Iris pigment epithelial cell (primary cell): ENCODE measurements at places on chromosomes 4 and X.

DNA sequence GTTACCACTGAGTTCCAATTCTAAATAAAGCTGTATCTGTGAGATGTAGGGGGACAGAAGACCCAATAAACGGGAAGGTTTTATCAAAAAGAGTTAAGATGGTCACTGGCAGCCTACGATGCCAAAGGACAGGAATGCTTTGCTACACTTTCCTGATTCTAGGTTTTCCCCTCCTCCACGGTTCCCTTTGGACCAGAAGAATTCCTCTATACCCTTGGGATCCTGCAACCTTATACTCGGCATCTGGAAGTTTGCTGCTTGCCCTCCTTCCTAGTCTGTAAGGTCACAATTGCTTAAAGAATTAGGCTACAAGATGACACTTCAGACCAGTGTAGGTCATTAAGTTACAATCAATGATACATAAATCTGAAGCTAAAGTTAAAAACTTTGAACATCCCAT, 64.3 kb downstream of the SCML2 start:
- DNase-seq = no peak

GRCh38 chr4:101458473-101458872, 111.1 kb upstream of the PPP3CA start:
- DNase-seq = no peak

GRCh38 chr4:59553721-59554091, 1646.4 kb upstream of the ADGRL3 start:
- DNase-seq = peak; percentile 73

- DNase-seq = peak; percentile 94
Observed at GRCh38 chr4:184688447-184688846, 38.9 kb downstream of the PRIMPOL start.

DNA sequence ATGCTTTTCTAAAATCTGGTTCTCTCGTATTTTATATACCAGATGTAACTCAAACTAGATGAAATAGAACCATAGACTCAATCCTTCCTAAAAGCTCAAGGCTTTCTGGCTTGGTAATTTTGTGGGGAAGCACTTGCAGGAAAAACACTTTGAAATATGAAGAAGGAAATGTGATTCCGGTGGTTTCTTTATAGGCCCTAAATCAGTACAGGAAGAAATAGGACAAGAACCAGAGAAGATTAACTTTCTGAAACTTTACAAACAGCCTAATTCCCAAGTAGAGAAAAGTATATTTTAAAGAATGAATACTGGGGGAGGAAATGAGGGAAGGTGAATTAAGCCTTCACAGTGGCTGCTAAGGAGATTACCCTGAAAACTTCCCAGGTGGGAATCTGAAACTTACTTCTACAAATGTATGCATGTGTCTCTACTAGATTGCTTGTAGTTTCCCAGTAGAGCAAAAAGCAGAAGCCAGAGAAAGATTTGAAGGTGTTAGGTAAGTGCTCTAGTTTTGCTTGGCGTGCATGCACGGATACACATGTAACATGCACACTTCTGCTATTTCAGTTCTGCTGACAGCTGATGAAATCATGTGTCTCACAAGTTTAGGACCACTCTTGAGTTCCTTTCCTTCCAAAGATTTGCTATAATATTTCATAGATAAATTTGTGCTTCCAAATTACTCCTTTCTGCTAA, 92.1 kb downstream of the AFF1 start:
- DNase-seq = no peak
